ENCODE measurements at places on chromosomes 7 and 10.

- no peak for DNase-seq
Measured at GRCh38 chr10:72272689-72273409, 875 bp upstream of the DDIT4 start.

DNA sequence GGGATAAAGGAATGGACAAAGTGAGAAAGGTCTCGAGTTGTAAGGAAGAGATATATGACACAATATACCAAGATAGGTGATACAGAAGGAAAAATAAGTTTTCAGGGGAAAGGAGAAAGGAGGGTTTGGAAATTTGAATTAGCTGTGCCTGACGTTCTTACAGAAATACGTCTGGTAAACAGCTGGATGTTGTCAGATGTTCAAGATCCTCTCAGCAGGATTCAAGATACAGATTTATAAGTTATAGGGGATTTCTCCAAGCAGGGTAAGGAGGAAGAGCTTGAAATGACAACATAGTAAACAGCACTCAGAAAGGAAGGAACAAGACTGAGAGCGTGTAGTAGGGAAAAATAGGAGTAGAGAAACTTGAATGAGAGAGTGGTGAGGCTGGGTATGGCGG lies 1184.1 kb downstream of the TYW1 start:
- DNase-seq, result no peak

GRCh38 chr7:11171569-11172192 lies 198.0 kb downstream of the PHF14 start:
- DNase-seq, result no peak

- no peak for DNase-seq
Measured at GRCh38 chr10:132883391-132883881, 58.9 kb downstream of the CFAP46 start.

- DNase-seq, result no peak
Measured at GRCh38 chr7:25763463-25763860, 388.5 kb upstream of the NFE2L3 start.

DNA sequence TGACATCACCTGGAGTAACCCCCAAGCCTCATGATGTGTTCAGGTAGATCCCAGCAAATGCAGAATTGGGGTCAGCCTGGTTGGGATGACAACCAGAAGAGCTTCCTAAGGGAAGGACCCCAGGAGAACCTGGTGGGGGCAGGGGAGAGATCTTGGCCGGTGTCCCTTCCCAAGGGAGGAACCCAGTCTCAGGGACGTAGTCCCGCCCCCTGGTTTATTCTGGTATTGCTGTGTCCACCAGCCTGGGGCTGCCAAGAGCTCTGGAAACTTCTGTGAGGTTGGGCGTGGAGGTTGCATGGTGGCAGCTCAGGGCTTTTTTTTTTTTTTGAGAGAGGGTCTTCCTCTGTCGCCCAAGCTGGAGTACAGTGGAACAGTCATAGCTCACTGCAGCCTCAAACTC lies 19.4 kb downstream of the GTF2IRD1 start:
- DNase-seq, result no peak

DNA sequence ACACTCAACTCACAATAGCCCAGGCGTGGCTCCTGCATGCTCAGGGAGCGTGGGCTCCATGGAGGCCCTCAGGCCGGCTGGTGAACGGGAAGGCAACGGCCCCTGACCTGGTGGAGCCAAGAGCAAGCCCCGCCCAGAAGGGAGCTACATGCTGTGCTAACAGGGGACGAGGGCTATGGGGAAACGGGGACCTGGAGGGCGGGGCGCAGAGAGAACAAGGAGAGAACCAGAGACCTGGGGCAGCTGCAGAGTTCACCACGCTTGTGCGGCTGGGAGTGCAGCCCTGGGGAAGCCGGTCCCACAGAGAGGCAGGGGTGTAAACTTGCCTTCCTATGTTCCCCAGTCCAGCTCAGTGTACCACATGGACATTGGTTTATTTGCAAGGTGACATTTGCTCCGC lies 69.2 kb upstream of the PPP2R2D start:
- DNase-seq, result no peak

- no peak for DNase-seq
Measured at GRCh38 chr10:103709341-103709920, 145.9 kb downstream of the SH3PXD2A start.

Data from right renal pelvis (tissue), 4 donors.